ENCODE measurements at places on chromosomes 5 and 9.

GRCh38 chr5:78879516-78879915 is 105.6 kb downstream of the ARSB start:
- no peak for DNase-seq

DNA sequence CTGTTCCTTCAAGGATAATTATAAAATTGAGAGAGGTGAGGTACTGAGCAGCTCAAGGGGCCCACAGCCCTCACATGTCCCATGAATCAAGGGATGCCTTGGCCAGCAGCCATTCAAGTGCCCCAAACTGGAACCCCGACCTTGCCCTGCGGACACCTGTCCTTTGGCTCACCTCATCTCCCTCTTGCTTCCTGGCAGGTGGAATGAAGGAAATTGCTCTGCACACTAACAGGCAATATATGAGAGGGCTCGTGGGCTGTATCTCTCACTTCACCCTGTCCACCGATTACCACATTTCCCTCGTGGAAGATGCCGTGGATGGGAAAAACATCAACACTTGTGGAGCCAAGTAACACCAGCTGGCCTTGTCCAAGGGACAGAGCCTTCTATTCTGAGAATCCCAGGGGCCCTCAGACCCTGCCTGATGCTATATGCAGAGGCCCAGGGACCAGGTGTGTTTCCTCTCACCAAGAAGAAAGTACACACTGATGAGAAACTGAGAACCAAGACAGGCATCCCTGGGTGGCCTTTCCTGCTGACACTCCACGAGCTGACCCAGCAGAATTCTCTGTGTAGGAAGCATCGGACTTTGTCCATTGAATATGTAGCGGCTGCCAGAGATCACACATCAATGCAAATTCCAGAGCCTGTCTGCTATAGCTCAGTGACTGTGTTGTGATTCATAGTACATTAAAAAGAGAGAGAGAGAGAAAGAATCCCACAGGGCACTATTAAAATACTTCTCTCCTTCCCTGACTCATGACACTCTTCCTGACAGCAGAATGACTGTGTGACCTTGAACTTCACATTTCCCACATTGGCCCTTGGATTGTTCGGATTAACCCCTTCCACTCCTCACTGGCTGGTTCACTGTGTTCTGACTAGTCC is 92.6 kb downstream of the LIFR start:
- DNase-seq, result no peak

GRCh38 chr5:42015254-42015653 is 90.2 kb downstream of the FBXO4 start:
- DNase-seq, result no peak

GRCh38 chr5:170195961-170196360 is 36.8 kb upstream of the C5orf58 start:
- DNase-seq, result no peak

DNA sequence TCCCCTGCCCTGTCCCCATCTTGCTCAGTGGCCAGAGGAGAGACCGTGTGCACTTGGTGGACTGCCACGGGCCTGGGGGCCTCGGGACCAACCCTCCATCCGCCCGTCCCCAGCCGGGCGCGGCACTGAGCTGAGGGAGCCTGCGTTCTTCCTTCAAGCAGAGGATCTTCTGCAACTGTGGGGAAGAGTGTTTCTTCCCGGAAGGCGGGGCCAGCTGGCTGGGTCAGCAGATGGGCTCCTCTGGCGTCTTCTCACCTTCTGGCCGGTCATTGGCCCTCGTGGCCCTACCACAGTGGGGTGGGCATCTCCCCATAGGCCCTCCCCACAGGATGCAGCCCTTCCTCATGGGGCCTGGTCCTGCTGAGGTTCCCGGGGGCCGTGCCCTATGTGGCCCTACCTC is 17.4 kb downstream of the RXRA start:
- no peak for DNase-seq

GRCh38 chr9:111525056-111525977 is at the start of gene ZNF483:
ZNF483 (plus strand) TSS chr9:111525179; CDS start chr9:111527396, 2,217 bp downstream.
- peak; percentile 82 for DNase-seq

DNA sequence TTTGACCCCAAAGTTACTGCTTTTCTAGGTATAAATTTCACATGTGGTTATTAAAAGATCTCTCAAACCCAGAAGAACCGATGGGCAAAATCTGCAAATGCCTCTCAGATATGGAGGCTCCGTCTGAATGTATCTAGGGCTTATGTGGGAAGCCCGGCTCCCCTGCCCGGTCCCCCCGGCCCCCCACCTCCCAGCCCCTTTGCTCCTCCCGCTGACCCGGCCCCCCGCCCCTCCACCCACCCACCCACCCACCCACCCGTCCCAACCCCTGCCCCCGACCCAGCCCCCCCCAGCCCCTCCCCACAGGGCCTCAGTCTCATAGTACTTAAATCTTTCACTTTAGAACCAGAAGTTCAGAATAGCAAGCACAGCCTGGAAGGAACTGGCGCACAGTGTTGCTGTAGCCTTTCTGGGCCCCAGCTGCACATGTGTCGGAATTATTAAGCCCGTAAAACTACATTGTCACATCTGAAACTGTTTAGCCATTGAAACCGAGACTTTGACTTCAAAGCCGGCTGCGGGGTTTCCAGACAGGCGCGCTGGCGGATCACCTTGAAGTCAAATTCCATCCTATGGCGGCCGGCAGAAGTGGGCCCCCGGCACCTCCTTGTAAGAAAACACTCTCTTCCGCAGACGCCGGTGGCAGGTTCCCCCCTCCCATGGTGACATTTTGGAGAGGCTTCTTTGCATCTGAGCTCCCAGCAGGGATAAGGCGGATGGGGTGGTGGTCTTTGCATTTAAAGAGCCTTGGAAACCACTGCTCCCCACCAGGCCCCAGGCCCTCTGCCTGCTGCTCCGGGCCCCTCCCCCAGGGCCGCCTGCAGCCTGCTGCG is 12.8 kb downstream of the NKD2 start:
- DNase-seq, result no peak

DNA sequence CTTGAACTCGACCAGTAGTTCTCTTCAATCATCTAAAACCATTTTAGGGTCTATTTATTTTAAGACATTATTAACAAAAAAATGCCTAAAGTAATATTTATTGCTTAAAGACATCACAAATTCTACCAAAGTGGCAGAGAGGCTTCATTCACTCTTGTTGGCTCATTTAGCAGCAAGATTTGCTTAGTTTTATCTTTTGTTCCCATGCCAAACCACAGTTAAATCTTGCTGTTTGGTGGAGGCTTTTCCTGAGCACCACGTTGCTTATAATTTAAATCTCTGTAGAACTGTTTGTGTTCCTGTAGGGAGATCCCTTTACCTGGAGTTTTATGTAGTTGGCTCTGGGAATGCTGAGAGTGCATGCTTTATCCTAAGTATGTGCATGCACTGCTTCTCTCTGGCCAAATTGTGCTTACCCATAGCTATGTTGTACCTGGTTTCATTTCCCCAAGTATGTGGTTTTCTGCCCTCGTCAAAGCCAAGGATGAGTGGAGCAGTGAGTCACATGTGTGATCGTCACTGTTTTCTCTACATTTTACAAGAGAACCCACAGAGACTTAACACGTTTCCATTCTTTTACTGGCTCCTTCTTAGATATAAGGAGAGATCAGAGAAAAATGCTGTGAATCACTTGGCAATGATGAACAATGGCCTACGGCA is 42.1 kb upstream of the MAST4 start:
- DNase-seq, result peak; percentile 9

DNA sequence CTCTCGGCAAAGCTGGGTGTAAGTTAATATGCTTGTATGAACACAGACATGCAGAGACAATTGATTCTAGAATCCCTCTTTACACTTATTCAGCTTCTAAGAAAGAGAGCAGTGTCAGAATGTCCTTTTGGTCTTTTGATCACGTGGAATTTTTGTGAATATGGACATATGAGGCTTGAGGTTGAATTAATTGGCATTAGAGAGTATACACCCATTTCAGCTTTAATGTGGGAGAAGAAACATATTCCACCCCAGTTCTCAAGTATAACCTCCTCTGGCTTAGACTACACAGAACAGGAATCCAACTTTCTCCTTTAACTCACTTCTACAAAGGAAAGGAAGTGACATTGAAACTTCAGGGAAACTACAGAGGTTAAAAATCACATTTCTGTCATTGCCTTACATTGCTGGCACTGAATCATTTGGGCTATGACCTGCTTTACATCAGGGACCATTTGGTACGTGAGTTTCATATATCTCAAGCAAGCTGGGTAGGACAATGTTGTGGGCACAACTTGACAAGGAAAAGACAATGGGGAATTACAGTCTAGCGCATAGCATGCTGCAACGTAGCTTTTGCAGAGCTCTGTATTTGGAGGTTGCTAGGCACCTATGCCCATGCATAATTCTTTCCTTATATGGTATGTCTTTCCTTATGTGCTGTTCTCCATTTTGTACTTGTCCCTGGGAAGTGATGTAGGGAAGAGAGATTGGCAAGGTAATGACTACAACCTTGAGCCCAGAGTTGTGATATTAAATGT is 19.5 kb downstream of the DAB2 start:
- DNase-seq, result no peak

DNA sequence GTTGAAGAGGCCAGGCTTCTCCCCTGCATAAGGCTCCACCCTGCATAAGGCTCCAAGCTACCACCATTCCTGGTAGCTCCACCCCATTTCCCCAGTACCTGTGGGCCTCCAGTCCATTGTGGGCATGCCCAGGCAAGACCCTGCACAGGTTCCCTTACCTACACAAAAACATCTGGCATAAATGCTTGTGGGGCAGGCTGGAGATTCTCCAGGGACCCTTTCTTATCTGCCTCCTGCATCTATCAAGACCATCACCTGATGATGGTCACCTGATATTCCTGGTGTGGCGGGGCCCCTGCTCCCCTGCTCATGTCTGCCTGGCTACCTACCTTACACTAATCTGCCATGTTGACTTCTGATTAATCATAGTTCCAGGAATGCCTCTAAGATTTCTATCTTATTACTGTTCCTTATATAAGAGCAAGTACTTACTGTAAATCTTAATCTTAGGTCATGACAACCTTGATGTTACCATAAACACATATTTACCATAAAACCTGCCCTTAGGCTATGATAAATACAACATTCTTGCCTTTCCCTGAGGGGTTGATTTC is 41.0 kb downstream of the FGD3 start:
- DNase-seq, result no peak

GRCh38 chr5:57366744-57367143 is 115.9 kb downstream of the ACTBL2 start:
- no peak for DNase-seq

- DNase-seq, result peak; percentile 85
Measured at GRCh38 chr9:128218518-128219389, 15.6 kb downstream of the DNM1 start.

- DNase-seq, result no peak
Measured at GRCh38 chr9:110141227-110141793, 66.6 kb downstream of the C9orf152 start.

GRCh38 chr9:95481000-95481399 is 35.8 kb downstream of the PTCH1 start:
- no peak for DNase-seq

- DNase-seq, result no peak
Measured at GRCh38 chr5:175285261-175285660, 158.7 kb downstream of the DRD1 start.

GRCh38 chr5:107705402-107706014 is 34.8 kb upstream of the EFNA5 start:
- DNase-seq, result no peak
